ENCODE measurements at places on chromosomes 1 and 21.

GRCh38 chr1:16267690-16268180, 30.8 kb upstream of the CPLANE2 start:
- DNase-seq: no peak

DNA sequence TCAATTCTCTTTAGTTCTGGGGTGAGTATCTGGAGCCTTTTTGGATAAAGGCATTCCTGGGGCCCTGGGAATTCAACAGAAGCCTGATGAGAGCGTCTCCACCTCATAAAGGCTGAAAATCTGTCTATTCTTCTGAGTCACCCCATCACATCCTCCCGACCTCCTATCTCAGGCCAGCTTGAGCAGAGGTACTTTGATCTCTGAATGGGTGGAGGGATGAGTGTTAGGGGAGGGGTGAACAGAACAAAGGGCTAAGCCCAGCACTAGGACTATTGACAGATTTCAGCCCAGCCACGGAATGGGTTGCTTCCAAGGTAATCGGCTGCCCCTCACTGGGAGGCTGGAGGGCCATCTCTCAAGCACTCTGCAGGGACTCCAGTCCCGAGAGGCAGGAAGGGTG, 2.5 kb upstream of the MYBPH start:
- DNase-seq: no peak

- DNase-seq: no peak
These were observed 98.6 kb downstream of the OLFM3 start for GRCh38 chr1:101898137-101898536.

- DNase-seq: no peak
These were observed 86.8 kb upstream of the VAV3 start for GRCh38 chr1:108051631-108052377.

- DNase-seq: no peak
These were observed 549.0 kb downstream of the KCNT2 start for GRCh38 chr1:196059210-196059609.

DNA sequence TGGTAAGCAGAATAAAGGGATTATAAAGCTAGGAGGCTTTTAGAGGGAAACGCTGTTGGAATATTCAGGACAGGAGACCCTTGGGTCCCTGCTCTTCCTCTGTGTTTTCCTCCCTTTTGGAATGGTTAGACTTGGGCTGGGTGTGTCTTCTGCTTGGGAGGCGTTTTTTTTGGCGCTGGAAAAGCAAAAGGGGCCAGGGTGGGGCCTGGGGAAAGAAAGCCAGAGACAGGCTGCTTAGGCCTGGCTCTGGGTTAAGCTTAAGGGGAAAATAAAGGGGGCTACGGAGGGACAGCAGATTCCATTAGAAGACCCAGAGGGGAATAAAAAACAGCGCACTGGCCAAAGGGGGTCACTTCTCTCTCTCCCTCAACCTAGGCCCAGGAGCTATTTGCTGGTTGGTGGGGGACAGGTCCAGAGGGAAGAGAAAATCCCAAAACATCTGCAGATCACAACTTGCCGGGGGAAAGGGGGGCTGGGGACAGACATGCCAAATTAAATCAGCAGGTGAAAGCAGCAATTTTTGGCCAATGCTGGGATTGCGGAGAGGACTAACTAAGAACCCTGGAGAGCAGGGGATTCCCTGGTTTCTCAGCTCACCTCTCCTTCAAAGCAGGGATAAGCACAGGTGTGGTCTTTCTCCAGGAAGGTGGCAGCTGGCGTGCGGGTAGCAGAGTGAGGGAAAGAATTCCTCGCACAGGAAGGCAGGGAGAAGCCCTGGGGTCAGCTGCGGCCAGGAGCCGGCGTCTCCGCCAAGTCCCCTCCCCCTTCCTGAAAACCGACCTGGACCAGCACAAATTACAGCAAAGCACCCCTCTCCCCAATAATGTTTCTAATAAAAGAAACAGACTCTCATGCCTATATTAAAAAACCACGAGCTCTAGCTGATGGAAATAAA, 82.2 kb upstream of the AK4 start:
- DNase-seq: no peak

GRCh38 chr1:95655321-95656020, 421.5 kb downstream of the RWDD3 start:
- DNase-seq: no peak

DNA sequence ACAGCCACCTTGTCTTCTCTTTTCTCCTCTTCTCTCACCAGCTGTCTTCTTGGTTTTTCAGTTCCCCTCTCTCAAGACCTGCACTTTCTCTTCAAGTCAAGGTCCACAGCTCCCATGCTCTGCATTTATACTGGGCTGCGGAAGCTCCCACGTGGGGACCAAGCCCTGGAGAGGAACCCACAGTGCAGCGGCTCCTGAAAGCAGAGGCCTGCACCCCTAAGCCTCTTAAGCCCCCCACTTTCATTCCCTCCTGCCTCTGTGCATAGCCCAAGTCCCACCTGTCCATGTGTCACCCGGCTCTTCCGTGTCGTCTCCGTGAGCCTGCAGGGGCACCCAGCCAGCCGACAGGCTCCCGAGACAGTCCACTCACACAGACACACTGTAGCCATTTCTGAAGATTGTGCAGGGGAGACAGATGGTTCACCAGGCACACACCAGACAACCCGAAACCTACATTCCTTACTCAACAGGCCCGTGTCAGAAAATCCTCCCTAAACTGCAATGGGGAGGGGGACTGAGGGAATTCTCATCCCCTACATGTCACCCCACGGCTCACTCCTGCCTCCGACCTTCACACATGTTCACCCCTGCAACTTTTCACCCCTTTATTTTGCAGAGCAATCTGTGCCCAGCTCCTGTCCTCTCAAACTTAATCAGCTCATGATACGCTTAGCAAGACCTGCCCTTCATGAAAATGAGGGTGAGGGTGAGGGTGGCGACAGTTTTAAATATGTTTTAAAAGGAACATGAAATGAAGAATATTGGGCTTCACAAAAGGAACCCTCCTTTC, 6.3 kb downstream of the MX2 start:
- no peak for DNase-seq

DNA sequence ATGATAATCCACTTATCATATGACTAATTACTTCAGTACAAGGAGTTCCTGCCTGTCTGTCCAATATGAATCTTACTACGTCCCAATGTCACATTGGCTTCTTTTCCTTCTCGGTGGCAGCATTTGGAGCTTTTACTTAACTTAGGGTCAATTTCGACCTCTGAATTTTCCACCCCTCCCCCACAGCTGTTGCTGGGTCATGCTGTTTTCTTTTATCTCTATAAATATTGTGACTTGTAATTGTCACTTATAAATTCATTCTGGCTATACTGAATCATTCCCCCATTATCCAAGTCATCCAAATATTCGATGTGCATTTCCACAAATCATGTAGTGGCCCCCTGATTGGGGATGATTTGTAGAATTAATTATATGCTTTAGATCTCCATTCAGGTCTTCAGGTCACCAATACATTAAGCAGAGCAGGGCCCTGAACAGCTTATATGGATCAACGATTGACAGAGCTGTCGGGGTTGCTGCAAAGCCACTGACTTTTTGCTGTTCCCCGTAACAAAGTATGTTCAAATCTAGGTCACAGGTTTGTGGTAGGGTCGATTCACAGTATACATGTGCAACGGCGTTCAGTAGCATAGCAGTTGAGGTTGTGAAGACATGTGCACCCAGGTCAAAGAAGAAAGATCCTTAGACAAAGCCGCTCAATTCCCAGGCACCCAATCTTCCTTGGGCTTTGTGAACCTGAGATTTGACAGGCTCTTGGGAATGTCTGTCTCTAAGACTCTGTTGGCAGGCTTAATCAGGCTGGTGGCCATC, 18.3 kb upstream of the RNU1-4 start:
- DNase-seq: no peak

DNA sequence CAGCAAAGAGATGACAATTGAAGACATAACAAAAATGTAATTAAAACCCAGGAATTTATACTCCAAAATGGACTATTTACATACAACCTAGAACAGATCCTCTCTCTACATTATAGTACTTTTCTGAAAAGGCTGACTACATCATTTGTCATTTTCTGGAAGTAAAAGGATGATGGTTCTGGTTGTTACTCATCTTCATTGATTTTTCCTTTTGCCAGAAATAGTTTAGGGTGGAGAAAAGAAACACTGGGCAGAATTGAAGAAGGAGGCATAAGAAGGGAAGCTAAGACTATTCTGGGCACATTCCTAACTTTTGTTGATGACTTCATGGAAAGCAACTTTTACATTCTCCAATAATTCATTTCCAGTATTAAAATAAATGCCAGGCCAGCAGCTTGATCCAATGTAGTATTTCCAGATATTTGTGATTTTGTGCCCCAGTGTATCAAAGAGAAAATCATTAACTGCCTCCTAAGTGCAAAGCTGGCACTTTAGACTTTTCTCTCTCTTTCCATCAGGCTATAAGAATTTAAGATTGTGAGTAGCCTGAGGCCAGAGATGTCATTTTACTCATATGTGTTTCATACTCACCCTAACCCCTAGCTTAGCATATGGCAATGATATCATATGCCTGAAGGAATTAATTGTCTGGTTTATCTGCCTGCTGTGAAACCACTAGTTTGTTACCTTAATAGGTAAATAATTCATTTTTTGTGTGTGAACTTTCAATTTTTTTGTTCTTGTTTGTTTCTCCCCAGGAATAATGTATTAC, 369.5 kb upstream of the LYPLAL1 start:
- DNase-seq: no peak

GRCh38 chr1:113124366-113124765, 51.4 kb downstream of the LRIG2 start:
- DNase-seq: no peak

DNA sequence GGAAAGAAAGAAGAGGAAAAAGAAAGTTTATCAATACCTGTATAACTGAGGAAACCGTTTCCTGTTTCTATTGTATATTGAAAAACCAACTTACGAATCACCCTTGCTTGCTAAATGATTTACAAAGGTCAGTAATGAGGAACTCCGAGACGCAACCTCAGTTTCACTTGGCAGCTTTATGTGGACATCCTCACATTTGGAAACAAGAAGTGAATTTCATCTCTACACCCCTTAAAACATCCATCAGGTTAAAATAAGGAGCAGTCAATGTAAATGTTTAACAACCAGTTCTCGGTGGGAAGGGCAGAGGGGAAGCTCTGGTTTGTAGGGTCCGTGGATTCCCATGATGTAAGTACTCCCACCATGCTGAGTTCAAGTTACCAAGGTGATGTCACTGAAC, 481.7 kb upstream of the RUNX1 start:
- DNase-seq: no peak

DNA sequence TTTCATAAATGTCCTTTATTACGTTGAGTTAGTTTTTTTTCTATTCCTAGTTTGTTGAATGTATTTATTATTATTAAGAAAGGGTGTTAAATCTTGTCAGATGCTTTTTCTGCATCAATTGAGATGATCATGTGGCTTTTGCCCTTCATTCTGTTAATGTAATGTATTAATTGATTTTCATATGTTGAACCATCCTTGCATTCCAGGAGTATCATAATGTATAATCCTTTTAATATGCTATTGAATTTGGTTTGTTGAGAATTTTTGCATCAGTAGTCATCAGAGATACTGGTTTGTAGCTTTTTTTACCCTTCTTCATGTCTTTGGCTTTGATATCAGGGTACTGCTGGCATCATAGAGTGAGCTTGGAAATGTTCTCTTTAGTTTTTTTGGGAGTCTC, 100.0 kb downstream of the POFUT2 start:
- DNase-seq: no peak

GRCh38 chr1:23502951-23503350, 19.0 kb upstream of the ASAP3 start:
- DNase-seq: no peak

DNA sequence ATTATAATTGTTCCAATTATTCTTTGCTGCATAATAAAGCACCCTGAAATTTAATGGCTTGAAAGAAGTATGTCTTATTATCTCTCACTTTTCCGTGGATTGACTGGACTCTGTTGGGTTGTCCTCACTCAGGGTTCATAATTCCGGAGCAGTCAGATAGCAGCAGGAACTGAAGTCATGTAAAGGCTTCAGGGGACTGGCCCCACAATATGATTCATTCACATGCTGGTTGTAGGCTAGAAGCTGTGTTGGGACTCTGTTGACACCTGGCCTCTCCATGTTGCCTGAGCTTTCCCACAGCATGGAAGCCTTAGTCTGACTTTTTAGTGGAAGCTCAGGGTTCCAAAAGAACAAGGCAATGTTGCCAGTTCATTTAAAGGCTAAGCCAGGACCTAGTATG, 367.1 kb upstream of the ADGRL2 start:
- no peak for DNase-seq

- no peak for DNase-seq
These were observed 2225.7 kb downstream of the NCAM2 start for GRCh38 chr21:23223882-23224281.

DNA sequence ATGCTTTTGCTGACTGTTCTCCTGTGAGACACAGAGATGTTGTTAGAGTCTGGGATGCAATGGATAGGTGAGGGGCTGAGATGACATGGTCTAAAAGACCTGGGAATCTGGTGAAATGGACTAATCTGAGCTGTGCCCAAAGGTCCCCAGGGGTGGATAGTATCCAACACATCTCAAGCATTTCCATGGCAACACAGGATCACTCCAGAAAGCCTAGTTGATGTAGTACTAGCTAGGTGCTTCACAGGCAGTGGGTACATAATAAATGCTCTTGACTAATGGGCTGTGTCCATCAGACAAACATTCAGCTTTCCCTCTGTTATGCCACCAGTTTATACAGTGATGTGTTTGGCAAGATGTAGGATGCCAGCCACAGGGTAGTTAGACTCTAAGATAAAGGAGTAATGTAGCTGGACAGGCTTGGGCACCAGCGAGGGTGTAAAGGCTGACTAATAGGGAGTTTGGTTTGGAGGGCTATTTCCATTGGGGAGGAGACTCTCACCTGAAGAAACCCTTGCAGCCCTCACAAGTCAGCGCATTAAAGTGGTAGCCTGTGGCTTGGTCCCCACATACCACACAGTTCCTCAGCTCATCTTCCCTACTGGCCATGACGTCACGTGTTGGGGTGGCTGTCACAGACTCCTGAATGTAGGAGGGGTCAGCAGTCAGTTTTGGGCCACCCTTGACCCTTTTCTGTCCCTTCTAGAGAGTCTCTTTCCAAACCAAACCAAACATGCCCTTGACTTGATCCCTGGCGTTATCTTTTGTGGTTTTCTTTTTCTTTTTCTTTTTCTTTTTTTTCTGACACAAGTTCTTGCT, 1.8 kb downstream of the NR1I3 start:
- DNase-seq: no peak

DNA sequence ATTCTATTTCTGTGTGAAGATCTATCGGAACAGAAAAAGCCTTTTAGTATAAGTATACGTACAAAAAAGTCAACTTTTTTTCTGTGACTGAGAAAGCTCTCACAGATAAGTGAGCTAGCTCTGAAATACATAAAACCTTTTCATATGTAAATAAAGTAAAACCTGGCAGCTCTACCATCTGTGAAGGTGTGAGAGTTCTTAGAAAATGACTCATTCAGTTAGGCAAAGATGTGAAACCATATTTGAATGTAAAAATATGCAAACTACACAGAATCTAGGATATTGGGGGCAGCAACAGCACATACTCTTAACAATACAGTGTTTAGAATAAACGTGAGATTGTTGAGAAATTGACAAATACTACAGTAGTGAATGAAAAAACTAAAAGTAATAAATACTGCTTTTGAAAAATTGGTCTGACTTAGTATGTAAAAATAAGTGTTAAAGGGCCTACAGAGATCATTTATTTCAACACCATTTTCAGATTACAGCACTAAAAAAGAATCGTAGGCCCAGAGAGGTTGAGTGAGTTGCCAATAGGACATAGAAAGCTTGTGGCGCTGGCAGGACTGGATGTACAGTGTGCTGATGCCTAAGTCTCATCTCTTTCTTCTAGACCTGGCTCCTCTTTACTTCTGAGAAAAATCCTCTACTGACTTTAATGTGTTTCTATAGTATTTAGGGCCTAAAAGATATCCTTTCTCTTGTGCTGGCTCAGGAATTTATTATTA, 19.8 kb downstream of the ATP6V1G3 start:
- DNase-seq: no peak
